ENCODE measurements at places on chromosomes 16 and 17.

DNA sequence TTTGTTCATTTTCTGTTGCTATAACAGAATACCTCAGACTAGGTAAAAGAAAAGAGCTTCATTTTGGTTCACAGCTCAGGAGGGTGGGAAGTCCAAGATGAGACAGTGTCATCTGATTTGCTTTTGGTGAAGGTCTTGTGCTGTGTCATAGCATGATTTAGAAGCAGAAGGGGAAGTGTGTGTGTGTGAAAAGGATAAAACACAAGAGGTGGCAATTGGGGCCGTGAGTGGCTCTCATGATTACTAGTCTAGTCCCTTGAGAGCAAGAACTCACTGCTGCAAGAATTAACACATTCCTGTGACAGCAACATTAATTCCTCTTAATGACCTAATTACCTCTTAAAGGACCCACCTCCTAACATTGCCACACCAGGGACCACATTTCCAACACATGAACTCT lies 8.3 kb downstream of the SLC35G3 start:
- DNase-seq, result no peak

GRCh38 chr17:62673614-62674362 lies 46.3 kb downstream of the MRC2 start:
- DNase-seq, result no peak

GRCh38 chr17:16313139-16314090 lies 39.9 kb downstream of the CENPV start:
- no peak for DNase-seq

DNA sequence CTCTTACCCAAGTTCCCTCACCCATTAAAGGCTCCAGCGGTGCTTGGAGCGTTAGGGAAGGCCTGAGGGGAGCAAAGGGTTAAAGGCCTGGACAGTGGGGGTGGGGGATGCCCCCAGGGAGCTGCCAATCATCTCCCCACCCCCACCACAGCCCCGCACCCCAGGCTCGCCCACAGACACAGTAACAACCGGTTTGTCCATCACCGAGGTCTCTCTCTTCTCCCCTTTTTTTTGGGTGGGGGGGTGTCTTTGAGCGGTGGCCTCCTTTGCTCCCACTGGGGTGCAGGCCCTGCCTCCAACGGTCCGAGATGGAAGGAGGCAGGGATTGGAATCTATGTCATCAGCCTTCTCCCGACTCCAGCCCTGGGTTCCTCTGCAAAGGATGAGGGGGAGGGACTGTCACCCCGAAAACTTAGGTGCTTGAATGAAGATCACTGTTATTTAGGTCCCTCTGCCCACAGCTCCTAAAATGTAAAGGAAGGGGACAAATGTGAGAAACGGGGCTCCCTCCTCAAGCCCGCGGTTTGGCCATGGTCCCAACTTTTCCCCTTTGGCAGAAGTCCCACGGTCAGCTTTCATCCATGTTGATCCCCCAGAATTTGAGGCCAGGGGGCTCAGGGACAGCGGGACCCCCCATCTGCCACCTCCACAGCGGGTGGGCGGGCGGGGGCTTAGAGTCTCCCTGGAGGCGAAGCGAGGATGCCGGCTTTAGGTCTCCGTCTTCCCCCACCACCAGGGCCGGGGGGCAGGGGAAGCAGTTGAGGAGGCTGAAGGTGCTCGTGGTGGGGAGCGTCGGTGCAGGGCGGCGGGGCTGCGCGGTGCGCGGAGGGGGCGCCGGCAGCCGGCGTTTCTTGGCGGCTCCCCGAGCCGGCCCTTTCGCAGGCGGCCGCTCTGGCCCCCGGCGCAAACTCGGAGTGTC lies 1.7 kb downstream of the EPOP start:
- no peak for DNase-seq

DNA sequence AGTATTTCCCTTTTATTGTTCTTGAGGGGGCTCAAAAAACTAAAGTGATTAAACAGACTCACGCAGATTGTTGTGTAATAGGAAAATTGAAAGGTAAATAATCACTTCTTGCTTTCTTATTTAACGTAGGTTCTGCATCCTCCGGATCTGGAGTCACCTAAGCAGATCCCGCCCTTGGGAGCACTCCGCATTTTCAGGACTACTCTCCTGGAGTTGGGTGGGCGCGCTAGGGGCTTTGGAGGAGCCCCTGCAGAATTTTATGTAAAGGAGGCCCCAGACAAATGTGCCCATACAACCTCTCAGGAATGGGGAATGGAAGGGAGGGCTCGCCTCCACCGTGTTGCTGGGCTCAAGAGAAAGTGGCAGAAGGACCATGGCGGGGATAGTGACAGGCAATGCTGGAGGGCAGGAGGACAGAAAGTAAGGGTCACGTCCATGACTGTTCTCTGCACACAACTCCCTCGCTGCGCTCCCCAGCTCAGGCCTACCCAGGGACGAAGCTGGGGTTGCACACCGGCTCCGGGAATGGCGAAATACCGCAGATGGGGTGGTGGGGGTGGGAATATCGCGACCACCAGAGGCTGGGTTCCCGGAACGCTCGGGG lies 8.3 kb downstream of the MT2A start:
- no peak for DNase-seq

DNA sequence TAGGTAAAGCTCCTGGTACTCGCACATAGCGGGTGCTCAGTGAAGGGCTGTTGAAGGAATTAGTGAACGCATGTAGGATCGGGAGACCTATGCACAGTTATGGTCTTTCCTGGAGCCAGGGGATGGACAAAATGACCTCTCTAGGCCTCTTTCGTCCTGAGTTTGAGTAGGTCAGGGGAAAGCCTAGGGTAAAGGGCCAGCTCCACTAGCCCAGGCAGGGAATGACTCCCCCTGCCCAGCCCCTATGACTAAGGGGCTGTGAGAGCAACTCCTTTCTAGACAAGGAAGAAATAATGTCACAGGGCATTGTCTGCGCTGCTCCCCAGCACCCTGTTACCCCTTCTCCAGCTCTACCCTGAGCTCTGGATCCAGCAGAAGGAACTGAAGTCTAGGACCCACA lies 24.6 kb upstream of the FMNL1 start:
- no peak for DNase-seq

GRCh38 chr16:57572978-57573728 lies 30.7 kb downstream of the ADGRG5 start:
- no peak for DNase-seq

- DNase-seq, result no peak
These were observed 23.3 kb upstream of the TAC4 start for GRCh38 chr17:49871211-49871610.

DNA sequence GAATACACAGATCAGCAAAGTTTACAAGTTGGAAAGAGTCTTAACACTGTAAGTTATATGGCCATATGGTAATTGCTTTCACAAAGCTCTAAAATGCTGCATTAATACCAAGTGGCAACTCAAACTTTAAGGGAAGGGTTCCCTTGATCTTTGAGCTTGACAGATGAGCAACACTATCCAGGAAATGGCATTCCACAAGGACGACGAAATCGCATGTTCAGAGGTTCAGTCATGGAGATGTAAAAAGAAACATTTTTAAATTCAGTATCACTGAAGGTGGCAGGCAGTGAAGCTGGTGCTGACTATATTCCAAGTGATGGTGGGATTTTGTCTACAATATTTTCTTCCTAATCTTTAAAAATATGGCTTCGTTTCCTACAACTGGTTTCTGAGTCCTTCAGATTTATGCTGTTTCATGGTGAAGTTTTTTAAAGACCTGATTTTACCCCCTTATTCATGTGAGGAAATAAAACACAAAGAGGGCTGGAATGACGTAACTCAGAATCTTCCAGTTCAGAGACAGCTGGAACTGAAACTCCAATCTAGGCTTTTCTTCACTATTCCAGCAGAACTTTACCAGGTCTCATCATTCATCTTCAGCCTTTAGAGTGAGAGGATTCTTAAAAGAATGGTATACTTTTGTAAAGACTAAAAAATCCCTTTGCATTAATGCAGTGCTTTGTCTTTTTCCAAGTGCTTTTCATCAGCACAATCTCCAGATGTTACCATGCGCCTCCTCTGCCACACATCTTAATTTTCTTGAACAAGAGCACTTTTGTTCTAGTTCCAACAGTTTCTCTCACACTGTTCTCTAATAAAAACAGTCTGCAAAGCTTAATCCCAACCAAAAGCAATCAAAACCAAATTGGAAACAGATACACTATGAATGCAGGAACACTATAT lies 20.2 kb downstream of the CHCT1 start:
- DNase-seq, result no peak

GRCh38 chr17:52376137-52376536 lies 217.6 kb upstream of the CA10 start:
- DNase-seq, result no peak
